T-cell (primary cell): ENCODE measurements at places on chromosomes 2 and 18.

DNA sequence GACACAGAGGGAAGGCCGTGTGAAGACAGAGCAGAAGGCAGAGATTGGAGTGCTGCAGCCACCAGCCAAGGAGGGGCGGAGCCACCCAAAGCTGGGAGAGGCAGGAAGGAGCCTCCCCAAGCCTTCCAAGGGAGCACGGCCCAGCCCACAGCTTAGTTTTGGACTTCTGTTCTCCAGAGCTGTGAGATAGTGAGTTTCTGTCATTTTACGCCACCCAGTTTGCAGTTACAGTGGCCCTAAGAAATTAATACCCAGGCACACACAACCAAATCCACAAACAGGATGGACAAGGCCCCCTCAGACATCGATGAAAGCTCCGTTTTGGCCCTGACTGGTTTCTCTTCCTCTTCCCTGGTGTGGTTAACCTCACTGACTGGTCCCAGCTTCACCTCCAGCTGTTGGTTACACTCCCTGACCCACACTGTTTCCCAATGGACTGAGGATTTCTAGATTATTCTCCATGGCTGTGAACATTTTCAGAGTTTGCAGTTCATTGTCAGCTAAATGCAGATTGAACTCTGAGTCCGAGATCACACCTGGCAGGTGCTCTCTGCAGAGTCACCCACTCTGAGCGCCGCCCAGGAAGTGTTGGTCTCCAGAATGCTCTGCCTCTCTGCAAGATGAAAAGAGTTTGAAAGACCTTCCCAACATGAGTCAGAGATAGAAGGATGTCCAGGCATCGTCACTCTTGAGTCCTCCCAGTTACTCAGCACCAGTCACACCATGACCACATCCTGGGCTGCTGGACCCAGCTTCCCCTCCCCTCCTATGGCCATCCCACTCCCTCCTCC, 100.2 kb downstream of the TWIST2 start:
- no peak for DNase-seq

DNA sequence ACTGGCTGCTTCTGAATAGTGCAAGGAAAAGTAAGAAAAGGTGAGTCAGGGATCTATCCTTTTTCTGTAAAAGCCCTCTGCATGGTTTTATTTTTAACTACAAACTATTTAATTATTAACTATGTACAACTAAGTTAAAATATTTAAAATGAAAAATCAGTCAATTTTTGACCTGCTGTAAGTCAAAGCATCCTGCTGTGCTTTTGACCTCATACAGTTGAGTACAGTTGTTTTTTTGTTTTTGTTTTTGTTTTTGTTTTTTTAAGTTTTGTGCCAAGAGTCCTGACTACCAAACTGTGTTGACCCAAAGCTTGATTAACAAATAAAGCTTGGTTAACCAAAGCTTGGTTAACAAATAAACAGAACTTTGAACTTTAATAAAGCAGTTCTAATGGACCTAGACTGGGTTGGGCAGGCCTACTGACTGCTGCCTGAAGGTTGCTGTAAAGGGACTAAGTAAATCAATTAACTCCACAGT, at the start of gene ACMSD:
ACMSD (plus strand) TSS at position 474 of the 478 bp plus-strand sequence. CDS start 67 bp downstream, outside the sequence.
- DNase-seq: no peak

DNA sequence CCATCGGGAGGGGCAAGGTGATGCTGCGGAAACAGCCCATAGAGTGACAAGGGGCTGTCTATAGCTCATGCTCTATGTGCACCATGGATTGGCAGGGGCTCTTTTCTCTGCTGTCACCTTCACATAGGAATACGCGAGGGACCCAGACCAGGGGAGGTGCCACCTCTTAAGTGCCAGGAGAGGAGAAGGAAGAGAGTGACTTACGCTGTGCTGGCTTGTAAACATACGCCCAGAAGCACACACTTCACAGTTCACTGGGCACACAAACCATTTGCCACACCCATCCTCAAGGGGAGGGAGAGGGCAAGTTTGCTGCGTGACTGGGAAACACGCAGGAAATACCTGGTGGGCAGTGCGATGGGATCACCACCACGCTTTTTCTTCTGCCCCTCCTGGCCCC, 65.1 kb upstream of the GPR45 start:
- DNase-seq: no peak

GRCh38 chr2:168159754-168160585, 87.4 kb downstream of the STK39 start:
- DNase-seq: no peak

GRCh38 chr2:40202798-40203400, 249.0 kb downstream of the SLC8A1 start:
- DNase-seq: no peak

- DNase-seq: no peak
Measured at GRCh38 chr2:233919938-233920337, 2.8 kb downstream of the TRPM8 start.

GRCh38 chr18:73189718-73190117, 321.9 kb upstream of the NETO1 start:
- DNase-seq: no peak

GRCh38 chr2:236086971-236087465, 81.2 kb downstream of the GBX2 start:
- DNase-seq: no peak

DNA sequence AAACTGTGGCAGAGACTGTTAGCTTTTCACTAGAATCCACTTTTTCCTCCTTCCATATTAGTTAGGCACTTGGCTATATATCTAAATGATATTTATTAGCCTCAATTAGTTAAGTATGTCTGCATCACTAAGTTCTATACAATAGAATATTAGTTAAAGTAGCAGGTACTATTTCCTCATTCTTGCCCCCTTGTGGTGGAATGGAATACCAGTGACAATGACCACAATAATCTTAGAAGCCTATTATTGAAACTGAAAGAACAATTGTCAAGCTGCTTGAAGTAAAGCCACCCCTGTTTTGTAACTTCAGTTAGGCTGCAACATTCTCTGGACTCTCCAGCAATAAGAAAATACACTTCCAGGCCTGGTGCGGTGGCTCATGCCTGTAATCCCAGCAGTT, 476.3 kb upstream of the VWC2L start:
- no peak for DNase-seq

DNA sequence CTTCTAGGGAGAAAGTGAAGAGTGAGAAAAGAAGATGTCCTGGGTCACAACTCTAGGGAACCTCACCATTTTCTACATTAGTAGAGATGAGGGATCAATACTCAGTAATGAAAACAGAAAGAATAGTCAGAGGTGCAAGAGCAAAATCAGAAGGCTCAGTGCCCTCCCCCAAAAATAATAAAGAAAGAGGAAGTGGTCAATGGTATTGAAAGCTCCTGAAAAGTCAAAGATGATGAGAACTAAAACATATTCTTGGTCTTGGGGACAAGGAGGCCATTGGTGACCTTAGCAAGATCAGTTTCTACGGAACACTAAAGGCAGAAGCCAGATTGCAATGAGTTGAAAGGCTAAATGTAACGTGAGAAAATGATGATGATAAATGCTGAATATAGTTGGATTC, 24.5 kb upstream of the MYO1B start:
- DNase-seq: no peak

GRCh38 chr2:171889808-171890207, 4.2 kb downstream of the SLC25A12 start:
- DNase-seq: no peak

DNA sequence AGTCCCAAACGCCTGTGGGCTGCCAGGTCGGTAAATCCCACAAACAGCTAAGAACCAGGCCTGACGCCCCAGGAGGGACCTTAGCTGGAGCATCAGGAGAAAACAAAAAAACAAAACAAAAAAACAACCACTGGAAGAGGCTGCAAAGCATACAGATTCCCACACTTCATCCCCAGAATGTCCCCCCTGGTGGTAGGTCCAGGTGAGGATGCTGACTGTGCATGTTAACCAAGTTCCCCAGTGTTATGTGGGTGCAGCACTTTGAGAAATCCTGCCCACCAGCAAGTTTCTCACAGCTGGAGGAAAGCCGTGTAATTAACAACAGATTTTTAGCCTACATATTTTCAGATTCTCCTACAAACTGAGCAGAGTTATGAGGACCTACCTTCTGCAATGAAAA, 15.1 kb downstream of the ST3GAL5 start:
- DNase-seq: no peak

DNA sequence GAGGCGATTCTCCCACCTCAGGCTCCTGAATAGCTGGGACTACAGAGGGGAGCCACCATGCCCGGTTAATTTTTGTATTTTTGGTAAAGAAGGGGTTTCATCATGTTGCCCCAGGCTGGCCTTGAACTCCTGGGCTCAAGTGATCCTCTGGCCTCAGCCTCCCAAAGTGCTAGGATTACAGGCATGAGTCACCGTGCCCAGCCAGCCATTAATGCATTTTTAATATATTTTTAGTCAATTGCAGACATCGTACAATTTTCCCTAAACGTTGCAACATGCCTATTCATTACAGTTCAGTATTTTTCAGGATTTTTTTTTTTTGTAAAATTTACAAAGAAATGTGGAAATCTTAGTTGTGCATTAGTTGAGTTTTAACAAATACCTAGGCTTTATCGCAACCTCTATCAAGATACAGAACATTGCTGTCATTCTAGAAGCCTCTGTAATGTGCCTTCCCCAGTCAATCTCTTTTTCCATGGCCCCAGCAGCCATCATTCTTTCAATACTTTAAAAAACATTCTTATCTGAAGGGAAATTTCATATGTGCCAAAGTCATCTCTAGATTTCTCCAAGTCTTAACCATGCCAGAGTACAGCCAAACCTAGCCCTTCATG, 14.7 kb downstream of the NABP1 start:
- no peak for DNase-seq

- DNase-seq: no peak
Measured at GRCh38 chr2:148971547-148971946, 67.0 kb upstream of the LYPD6B start.

DNA sequence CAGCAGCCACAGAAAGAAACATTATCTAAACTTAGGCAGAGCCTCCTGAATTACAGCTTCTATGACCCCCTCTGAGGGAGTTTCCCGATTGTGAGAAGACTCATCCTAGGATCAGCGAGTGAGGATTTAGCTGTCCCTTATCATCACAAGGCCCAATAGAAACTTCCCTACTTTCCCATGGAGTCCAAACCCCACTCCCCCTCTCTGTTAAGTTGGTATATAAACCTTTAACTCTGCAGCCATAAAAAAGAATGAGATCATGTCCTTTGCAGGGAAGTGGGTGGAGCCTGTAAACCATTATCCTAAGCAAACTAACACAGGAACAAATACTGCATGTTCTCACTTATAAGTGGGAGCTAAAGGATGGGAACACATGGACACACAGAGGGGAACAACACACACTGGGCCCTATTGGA, 78.8 kb downstream of the MYL12B start:
- DNase-seq: no peak

- no peak for DNase-seq
Measured at GRCh38 chr2:12083713-12084419, 337.4 kb downstream of the LPIN1 start.

DNA sequence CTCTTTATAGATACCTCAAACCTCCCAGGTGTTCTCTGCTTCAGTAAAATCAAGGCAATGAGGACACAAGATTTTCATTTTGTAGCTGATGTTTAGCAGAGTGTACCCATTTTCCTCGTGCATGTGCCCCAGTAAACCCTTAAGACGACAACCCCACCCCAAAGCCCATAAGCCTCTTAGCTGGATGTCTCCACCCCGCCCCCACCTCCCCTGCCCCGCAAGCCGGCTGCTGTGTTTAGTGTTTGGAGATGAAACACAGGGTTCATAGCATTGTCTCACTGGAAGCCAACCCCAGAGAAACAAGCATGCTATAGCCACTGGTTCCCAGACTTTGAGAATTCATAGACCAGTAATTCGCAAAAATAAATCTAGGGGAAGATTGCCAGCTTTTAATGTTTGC, 5.8 kb upstream of the SAG start:
- no peak for DNase-seq

DNA sequence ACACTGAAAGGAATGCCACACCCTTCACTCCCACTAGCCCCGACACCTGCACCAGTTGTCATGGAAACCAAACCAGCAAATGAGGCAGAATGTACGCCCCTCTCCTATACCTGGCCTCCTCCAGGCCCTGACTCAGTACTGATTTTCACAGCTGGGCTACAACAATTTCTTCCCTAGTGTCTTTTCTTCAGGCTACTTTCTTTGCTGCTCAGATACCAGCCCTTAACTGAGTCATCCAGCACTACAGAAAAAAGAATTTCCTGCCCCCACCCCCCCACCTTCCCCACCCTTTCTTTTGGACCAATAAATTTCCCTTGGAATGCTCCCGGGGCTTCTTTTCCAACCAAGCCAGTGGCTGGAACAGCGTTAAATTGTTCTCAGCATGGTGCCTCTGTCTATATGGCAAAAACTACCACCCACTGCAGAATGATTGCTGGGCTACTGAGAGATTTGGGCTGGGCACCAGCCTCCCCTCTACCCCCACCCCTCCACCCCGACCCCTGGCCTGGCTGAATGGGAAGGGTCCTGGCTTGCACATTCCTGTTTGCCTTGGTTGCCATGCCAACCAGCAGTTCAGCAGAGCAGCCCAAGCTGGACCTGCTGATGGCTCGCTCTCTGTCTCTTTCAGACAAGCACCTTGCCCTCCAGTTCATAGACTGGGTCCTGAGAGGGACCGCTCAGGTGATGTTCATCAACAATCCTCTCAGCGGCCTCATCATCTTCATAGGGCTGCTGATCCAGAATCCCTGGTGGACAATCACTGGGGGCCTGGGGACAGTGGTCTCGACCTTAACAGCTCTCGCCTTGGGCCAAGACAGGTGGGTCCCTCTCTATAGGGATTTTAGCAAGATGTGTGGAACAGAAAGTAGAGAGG, 11.3 kb downstream of the SLC14A2 start:
- no peak for DNase-seq

- no peak for DNase-seq
Measured at GRCh38 chr18:8252371-8252770, 356.9 kb upstream of the RAB12 start.

GRCh38 chr2:163748420-163748819, 12.6 kb upstream of the FIGN start:
- no peak for DNase-seq

GRCh38 chr2:85222792-85223191, 89.6 kb downstream of the TCF7L1 start:
- no peak for DNase-seq

DNA sequence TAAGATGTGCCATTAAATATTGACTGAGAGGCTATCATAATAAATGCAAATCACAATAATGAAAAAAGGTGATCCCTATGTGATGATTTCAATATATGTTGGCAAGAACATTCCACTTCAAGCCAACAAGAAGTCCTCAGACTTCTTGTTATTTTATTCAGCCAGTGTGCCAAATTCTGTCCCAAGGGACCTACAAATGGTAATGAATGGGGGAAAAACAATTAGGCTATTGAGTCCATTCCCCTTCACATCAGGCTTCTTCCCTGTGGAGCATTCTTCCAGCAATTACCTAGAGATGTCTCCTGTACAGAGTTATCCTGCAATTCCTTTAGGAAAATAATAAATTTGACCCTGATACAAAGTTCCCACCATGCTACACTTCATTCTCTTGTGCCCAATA, 144.4 kb downstream of the PIEZO2 start:
- no peak for DNase-seq
